Fibroblast of villous mesenchyme (primary cell): ENCODE measurements at places on chromosomes 5 and 9. TPM values are rescaled to one million over a fixed set of nuclear protein-coding genes. Genes with fewer than 3 reads are reported as not detected.

FBXW2 gene
- total RNA-seq: 35.4 and 41.5 TPM in 2 replicates

INSL4 gene
- total RNA-seq: not detected in 2 replicates

NEK6 gene
- 41.9 and 43.2 TPM in 2 replicates for total RNA-seq

GABRG2 gene
- total RNA-seq: under 0.01 TPM in 2 replicates

ADAMTS2 gene
- 30.2 and 44.5 TPM in 2 replicates for total RNA-seq

PCDHA5 gene
- under 0.01 TPM in 2 replicates for total RNA-seq

TSSK1B gene
- total RNA-seq: 0.43 and 0.64 TPM in 2 replicates
